Stimulated activated CD4-positive, alpha-beta T cell treated with anti-CD3 and anti-CD28 coated beads, Interleukin-12 subunit alpha, Interleukin-12 subunit beta, amount 100 ng/mL, for 48 hours (primary cell): ENCODE measurements at places on chromosomes 7 and 10.

DNA sequence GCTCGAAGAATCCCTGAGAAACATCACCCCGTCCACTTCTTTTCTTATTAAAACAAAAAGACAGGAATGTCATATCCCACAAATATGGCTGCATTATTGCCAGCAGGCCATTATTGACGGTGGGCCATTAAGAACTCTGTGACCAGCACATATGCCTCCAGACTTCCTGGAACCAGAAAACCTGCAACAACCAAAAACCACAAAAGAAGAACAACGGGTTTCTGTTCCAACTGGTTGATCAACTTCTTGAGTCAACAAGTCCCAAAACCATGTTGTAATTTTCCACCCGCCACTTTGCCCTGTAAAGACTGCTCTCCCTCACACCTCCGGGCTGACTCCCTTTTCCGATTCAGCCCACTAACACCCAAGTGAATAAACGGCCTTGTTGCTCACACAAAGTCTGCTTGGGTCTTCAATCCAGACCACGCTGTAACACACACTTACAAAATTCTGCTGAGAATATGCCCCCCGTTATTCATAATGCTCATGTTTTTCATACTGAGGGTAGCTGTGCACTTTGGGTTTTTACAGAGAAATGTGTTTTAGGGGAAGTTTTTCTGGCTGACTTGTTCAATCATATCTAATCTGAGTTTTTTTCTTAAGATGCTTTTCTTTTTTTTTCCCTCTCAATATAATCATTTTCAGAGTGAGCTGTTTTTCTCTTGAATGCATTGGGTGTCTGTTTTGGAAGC is 20.7 kb downstream of the ZNF107 start:
- no peak for DNase-seq

- DNase-seq, result no peak
Measured at GRCh38 chr7:4181446-4181845, 500.6 kb upstream of the FOXK1 start.

- DNase-seq, result no peak
Measured at GRCh38 chr7:93402944-93403343, 170.8 kb downstream of the VPS50 start.

GRCh38 chr7:83708531-83708930 is 59.6 kb upstream of the SEMA3E start:
- no peak for DNase-seq
